ENCODE measurements at places on chromosomes 4 and X.

DNA sequence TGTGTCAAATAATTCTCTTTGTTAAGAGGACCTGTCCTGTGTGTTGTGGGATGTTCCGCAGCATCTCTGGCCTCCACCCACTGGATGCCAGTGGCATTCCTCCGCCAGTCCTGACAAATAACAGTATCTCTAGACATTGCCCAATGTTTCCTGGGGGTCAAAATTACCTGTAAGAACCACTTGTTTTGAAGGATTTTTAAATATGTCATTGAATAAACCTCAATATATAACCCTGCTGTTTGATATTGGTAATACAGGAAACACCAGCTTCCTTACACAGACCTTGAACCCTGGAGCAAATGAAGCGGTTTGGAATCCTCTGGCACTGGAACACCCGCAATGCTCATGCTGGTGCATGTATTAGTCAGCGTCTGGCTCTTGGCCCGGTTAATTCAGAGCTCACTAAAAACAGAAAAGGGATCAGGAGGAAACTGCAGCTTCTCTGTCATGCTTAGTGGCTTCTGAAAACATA, 101.3 kb downstream of the TBL1X start:
- no peak for DNase-seq

DNA sequence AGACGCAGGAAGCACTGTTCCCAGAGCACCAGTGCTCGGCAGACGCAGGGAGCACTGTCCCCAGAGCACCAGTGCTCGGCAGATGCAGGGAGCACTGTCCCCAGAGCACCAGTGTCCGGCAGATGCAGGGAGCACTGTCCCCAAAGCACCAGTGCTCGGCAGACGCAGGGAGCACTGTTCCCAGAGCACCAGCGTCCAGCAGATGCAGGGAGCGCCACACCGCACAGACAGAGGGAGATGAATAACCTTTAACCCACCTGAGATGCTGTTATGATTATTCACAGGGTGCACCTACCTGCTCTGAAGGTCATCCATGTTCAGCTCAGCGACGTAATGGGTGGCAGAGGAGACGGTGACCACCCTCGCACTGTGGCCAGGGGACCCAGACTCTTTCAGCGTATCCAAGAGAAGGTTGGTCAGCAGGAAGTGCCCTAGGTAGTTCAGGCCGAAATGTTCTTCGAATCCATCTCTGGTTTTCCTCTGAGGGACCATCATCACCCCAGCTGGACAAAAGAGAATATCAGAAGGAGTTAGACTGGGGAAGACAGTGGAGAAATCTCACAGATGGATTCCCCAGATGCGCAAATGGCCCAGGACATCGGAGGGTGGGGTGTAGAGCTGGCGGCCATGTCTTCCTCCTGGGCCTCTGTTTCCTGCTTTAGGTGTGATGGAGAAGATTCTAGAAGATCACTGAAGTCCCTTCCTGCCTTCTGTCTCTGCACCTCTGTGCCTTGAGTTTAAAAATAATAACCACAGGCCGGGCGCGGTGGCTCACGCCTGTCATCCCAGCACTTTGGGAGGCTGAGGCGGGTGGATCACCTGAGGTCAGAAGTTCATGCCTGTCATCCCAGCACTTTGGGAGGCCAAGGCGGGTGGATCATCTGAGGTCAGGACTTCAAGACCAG, 234.1 kb downstream of the DHRSX start:
- no peak for DNase-seq

GRCh38 chrX:45952030-45952429, 593.2 kb downstream of the ZNF674 start:
- no peak for DNase-seq

DNA sequence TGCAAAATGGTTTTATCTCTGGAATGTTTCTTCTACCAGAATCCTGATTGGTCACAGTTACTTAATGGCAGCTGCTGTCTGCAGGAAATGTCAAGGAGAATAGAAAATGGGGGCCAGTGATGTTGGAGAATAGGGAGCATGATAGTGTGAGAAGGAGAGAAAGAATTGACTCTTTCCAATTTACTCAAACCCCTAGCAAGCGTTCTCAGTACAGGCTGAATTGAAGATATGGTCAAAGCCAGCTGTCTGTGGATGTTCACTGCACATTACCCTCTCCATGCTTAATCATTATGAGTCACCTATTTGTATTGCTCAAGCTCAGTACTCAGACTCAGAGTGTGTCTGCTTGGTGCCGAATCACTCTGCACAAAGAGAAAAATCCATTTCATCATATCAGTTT, 57.8 kb upstream of the FAM47B start:
- no peak for DNase-seq

DNA sequence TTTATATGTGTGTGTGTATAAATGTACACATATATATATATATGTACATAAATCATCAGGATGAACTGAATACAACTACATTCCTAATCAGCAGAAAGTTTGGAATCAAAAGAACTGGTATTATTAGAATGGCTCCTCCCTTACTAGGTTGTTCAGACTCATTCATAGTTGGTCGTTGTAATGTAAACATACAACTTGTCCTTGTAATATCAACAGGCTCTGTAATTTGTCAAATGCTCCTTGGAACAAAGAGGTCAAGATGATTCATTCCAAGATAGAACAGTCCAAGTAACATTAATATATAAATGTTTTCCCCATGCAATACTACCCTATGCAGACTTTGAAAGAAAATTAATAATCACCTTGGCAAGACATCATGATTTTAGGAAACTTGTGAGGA, 351.4 kb upstream of the SMIM31 start:
- DNase-seq: no peak

GRCh38 chrX:134544513-134545151, 84.7 kb downstream of the HPRT1 start:
- no peak for DNase-seq

DNA sequence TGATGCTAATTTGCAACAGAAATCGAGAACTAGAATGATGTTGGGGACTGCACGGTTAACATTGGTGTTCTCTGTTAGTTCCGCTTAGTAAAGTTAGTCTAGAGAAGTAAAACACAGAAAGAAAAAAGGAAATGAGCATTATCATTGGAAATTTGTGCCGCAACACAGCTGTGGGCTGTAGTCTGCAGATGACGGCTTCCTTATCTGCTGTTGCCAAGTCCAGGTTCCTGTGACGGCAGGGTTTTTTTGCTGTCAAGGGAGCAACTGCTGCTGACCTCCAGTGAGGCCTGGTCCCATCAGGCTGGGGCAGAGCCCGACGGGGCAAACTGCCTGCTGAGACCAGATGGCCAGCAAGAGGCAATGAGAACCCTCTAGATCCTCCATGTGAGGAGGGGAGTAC, 38.9 kb upstream of the PHEX start:
- DNase-seq: no peak

GRCh38 chr4:147477439-147477838, 3.5 kb upstream of the EDNRA start:
- no peak for DNase-seq

- no peak for DNase-seq
These were observed 38.2 kb upstream of the UXT start for GRCh38 chrX:47697181-47697580.

DNA sequence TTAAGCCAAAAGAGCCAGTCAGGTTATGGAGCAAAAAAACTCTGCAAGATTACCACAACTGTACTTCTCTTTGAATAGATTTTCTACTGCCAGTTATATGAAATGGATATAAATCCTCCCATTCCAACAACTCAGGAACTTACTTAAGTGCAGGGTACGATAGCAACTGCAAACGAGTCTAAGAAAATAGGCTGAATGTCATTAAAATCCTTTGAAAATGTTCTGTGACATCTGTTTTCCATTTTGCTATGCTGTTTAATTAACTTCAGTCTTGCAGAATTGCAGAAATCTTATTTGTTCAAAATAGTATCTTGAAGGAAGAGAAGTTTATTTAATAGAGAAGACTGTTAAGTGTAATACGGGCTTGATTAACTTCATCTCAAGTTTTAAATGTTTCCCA, 243.8 kb downstream of the PALLD start:
- DNase-seq: no peak

- DNase-seq: no peak
These were observed 541.4 kb upstream of the BOD1L1 start for GRCh38 chr4:14168919-14169318.

DNA sequence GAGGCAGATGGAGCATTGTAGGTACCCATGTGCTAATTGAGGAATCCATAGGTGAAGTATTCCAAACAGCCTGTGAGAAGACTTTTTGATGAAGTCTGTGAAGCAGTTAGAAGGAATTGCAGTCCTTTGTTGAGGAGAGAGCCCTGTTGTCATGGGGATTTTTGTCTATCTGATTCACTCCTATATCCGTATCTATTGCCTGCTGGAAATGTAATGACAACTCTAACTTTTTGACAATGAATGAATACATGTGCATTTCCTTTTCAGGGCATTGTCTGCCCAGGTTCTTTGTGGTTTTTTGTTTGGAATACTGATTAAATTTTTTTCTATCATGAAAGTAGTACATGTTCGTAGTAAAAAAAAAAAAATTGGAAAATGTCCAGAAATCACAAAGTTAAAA, 31.1 kb downstream of the STK32B start:
- no peak for DNase-seq

DNA sequence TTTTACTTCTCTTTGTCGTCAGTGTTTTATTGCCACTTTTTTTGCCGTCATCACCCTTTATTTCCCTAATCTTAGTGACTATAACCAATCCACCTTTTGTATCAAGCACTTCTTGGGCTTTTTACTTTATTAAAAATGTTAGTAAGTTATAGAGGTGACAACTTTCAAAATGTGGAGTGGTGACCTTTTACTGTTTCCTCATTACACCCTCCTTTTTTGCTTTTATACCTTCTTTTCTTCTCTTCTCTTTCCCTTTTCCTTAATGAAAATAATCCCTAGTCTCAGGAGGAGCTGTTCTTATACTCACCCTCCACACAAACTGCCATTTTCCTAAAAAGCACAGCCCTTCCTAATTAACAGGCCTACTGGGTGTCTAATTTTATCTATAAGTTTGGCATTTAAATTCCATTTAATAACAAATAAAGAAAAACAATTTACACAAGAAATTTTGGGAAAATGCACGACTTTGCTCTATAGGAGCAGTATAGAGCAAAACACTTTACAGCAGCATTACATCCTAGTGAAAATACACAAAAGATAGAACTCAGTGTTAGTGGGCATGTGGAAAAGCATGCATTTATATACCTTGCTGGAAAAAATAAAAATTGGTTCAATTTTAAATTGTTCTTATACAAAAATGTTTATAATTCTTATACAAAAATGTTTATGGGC, 27.3 kb downstream of the BBS12 start:
- no peak for DNase-seq

DNA sequence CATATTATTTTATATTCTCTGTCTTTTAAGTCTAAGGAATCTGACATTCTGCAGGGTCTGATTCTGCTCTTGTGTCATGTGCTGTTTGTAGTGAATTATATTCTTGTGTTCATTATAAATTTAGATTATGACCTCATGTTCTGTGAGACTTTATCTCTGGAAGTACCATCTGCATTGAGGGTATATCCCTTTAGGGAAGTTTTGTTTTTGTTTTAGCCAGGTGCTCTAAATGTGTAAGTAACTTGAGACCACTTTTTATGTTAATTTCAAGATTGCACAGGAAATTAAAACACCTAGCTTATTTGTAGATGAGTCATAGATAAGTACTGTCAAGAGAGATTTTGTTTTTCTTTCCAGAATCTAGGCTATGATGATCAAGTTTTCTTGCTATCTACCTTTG, 35.0 kb upstream of the DKK2 start:
- DNase-seq: no peak

GRCh38 chr4:704198-704891, 1.3 kb upstream of the PCGF3 start:
- no peak for DNase-seq

DNA sequence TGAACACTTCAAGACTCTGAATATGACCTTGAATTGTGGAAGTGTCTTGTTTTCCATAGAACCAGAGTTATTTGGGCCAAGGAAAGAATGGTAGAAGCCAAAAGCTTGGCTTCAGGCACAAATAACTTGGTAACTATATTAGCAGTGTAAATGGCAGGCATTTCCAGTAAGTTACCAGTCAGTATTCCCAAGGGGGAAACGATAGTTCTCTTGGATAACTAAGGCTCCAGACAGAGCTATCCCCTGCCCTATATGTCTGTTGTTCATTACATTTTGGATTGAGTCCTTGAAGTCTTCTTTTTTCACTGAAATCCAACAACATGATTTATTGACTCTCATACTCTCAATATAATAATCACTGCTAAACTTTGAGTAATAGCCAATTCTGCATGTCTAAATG, 364.1 kb downstream of the MAGEB5 start:
- no peak for DNase-seq

Data from activated CD8-positive, alpha-beta memory T cell treated with anti-CD3 and anti-CD28 coated beads, Interleukin-2, amount 50 U/mL, for 4 hours (primary cell).